ENCODE measurements at places on chromosomes 2 and 18.

GRCh38 chr2:114515882-114516281, 73.4 kb downstream of the DPP10 start:
- no peak for DNase-seq

DNA sequence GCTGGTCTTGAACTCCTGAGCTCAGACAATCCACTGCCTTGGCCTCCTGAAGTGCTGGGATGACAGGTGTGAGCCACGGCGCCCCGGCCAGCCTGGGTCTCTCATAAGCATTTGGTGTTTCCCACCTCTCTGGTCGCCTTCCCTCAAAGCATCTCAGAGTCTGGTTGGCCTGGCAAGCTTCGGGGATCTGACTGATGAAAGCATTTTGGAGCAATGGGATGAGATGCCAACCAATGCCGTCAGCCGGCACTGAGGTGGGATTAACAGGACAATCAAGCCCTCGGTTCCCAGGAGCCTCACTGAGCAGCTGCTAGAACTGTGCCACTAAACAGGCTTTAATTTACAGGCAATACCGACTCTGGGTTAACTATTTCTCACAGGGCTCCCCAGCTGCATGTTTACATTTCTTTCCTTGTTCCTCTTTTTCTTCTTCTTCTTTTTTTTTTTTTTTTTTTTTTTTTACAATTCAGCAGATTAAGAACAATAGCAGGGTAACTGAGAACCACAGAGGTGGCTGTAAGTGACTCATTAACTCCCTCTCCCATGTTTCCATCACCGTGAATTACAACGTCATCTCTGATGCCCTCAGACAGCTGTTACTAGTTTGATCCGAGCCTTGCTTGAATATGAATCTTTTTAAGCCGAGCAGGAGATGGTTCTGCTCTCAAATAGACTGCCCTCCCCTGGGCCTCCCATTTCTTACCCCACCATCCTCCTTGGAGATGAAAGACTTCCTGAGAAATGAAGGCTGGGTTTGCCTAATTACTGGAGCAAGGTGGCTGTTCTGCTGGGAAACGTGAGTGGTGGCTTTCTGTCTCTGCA, 37.9 kb downstream of the ODC1 start:
- DNase-seq, result no peak

- no peak for DNase-seq
These were observed 868.8 kb downstream of the EPHA4 start for GRCh38 chr2:220703279-220703678.

DNA sequence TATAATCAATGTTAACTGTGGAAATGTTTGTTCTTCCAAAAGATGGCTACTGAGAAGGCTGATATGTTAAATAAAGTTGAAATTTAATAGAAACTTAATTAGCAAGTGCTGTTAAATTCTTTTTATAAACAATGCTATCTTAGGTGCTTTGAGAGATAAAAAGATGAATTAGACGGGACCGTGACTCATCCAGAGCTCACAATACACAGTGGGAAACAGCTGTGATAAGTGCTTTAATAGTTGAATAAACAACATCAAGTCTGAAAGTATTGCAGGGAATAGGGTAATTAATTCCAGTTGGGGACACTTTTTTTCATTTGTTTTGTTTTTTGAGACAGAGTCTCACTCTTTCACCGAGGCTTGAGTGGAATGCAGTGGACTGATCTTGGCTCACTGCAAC, 85.5 kb upstream of the DTNA start:
- no peak for DNase-seq

DNA sequence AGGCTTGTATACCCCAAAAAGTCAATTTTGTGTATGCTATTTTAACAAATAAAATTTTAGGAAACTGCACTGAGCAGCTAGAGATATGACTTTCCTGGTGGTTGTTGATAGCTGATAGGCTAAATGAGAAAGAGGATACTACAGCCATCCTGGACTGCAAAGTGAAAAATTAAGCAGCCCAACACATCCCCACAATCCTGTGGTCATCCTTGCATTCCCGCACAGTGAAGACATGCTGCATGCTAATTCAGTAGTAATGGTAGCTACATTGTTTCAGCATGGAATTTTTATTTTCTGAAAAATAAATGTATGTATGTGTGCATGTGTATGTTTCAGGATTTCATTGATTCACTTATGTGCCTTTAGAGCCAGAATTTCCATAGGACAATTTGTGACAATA, 124.2 kb upstream of the CCDC68 start:
- no peak for DNase-seq

- DNase-seq, result no peak
These were observed 576.0 kb downstream of the LRP1B start for GRCh38 chr2:141554810-141555209.

GRCh38 chr2:73985308-73986084, 786 bp downstream of the TET3 start:
- no peak for DNase-seq

- no peak for DNase-seq
These were observed 244.0 kb downstream of the PDE11A start for GRCh38 chr2:177828557-177828956.

GRCh38 chr18:38497266-38497665, 931.7 kb upstream of the CELF4 start:
- DNase-seq, result no peak

GRCh38 chr2:160869411-160869810, 290.8 kb upstream of the TANK start:
- no peak for DNase-seq

- DNase-seq, result no peak
These were observed 14.3 kb upstream of the TMEM185B start for GRCh38 chr2:120237491-120237902.

DNA sequence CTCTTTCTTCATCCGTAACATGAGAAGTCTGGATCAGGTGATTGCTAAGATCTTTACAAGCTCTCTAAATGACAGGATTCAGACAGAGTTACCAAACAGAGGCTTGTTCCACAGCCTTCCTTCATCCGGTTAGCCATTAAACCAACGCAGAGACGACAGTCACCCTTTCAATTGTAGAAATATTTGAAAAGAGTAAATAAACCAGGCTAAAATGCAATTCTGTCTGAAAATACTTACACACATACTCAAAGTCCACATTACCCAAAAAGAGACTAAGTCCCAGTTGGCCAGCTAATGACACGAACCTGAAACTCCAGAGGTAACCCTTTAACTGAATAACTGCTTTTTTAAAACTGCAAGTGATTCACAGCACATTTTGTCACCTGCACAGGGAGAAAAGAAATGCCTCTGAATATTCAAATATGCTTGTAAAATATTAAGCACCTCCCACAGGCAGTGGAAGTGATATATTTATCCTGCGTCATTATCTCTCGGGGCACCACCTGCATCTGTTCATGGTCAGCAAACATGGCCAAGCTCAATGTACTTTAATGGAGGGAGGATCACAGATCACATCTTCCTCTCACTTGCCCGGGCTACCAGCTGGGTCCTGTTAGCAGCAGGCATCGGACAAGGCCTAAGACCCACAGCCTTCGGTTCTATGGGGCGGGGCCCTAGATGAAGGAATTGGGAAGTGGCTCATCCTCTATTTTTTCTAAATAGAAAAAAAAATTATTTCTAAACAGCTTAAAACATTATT, 38.8 kb upstream of the DNER start:
- DNase-seq, result no peak

DNA sequence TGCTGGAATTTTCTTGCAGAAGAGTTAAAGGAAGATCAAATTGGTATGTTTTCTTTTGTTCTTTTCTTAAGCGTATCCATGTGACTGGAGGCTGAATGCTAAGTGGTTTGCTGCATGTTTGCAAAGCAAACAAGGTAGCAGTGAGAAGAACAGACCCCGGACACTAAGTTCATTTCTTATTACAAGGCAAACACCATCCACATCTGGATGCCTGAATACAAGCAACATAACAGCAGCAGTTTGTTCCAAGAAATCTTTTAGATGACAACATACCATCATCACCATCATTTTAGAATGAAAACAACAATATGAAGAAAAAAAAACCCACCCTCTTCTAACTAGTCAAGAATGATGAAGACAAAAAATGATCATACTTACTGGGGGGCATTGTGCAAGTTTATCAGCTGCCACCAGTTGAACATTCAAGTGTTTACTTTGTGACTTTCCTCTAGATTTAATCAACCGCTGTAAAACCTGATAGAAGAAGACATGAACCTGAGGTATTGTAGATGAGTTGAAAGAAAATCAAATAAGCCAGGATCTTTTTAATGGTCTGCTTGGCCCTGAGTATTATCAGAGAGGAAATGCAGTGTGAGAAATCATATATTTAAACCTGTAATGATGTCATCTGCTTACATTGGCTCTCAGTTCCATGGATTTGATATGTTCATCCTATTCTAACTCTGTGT, 25.0 kb upstream of the ARL5A start:
- DNase-seq, result no peak

- no peak for DNase-seq
These were observed 607.7 kb downstream of the ARHGAP15 start for GRCh38 chr2:143736904-143737303.

GRCh38 chr18:26654616-26655524, 106.5 kb upstream of the KCTD1 start:
- DNase-seq, result no peak

- DNase-seq, result no peak
These were observed 27.4 kb upstream of the CNNM3 start for GRCh38 chr2:96788442-96789244.

DNA sequence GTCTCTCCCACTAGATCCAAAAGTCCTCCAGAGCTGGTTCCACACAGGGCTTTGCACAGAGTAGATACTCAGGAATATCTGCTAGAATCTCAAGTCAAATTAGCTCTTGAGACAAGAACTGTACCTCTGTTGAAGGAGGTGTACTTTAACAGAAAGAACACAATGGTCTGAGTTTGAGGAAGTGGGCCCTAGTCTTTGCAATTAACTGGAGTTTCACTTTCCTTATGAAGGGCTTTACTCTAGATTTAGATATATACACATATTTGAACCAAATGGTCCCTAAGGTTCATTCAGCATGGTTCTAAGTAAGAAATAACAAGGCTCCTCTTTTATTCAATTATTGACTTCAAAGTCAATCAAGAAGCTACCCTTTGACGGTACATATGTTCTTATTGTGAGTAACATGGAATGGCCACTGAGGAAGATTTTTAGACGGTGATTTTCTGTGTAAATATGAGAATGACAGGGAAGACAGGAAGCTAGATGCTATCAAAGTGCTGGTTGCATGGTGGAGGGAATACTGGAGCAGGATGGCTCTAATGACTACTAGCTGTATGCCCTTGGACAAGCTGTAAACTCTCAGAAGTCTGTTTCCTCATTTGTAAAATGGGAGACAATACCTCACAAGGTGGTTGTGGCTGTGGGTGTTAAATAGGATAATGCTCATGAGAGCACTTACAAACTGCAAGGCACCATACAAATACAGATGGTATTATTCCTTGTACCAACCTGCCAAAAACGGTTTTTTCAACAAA, 73.5 kb upstream of the SERTAD2 start:
- DNase-seq, result no peak

DNA sequence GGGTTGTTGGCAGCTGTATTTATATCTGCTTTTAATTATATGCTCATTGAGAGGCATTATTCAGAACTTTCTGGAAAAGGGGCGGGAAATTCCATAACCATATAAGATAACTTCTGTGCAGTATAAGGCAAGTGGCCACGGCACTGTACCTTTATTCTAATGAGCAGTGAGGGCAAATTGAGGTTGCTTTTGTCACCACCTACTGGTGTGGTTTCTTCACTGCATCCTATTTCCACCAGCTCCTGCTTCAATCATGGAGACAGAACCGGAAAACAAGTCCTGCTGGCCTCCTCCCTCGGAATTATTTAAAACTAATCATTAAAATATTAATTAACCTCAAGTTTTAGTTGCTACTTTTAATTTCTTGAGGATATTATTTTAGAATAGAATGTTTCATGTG, 759.4 kb downstream of the CBLN2 start:
- DNase-seq, result no peak

GRCh38 chr18:37307181-37307580, 258.4 kb downstream of the CELF4 start:
- no peak for DNase-seq

GRCh38 chr2:229868794-229869193, 53.0 kb downstream of the TRIP12 start:
- DNase-seq, result no peak

DNA sequence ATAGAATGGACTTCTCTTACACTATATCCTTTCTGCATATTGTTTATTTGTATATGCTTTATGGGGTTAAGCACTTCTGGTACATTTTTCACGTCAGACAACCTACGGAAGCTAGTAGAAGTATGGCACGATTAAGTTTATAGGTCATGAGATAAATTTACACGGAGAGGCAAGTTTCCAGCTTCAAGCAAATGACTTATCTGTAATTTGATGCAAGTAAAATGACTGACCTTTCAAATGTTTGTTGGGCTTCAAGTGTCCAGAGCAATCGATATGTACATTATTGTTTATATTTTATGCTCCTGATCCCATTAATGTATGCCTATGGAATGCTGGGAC, 97.5 kb upstream of the EFEMP1 start:
- DNase-seq, result no peak

GRCh38 chr2:191901031-191901430, 54.1 kb upstream of the CAVIN2 start:
- DNase-seq, result no peak

GRCh38 chr2:218432676-218433365, 13.9 kb downstream of the VIL1 start:
- no peak for DNase-seq

- DNase-seq, result no peak
These were observed 189.0 kb upstream of the SMAD7 start for GRCh38 chr18:49139766-49140165.

DNA sequence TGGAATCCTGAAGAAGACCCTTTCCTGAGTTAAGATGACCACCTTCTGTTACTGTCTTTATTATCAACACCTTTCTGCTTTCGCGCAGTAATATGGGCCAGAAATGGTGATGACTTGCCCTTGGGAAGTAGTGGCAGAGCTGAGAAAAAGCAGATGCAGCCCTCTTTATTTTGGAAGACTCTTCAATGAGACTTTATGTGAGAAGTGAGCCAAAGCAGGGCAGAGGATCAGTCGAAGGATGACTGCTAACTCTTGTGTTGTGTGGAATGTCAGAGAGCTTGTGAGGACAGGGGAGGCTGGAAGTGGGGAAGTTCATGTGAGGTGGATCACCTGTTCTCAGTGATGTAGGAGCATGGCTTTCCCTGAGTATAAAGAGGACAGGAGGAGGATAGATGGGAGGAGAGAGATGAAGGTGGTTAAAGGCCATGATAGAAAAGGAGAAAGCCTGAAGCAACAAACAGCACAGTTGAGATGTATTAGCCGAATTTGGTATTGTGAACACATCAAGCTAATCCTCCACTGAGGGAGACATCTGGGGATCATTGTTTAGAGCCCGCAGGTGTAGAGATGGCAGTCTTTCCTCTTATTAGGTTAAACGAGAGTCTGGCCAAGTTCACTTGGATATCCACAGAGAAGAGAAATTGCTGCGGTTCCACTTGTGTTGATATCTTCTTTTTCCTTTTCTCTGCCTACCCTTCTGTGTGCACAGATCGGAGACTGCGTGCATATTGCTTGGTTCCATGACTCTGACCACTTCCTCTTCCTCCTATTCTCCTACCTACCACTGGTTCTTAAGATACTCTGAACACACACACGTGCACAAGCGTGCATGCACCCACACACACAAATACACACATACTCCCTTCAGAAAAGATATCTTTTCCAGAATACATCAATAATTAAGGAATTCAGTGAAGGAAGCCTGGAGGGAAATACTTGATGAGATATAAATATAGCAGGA, 67.4 kb downstream of the SLC9A2 start:
- no peak for DNase-seq

- no peak for DNase-seq
These were observed 109.2 kb upstream of the FZD7 start for GRCh38 chr2:201924453-201924852.

GRCh38 chr18:13626544-13626908, 99.8 kb downstream of the FAM210A start:
- no peak for DNase-seq

- DNase-seq, result no peak
These were observed 1.8 kb downstream of the SLC23A3 start for GRCh38 chr2:219167997-219168396.

GRCh38 chr2:109376115-109376514, 237.7 kb downstream of the SEPTIN10 start:
- no peak for DNase-seq

All from stimulated activated CD8-positive, alpha-beta memory T cell treated with anti-CD3 and anti-CD28 coated beads, Interleukin-2, amount 100 ng/mL, for 1 hour (primary cell).